ENCODE measurements at places on chromosomes 6 and 20.

DNA sequence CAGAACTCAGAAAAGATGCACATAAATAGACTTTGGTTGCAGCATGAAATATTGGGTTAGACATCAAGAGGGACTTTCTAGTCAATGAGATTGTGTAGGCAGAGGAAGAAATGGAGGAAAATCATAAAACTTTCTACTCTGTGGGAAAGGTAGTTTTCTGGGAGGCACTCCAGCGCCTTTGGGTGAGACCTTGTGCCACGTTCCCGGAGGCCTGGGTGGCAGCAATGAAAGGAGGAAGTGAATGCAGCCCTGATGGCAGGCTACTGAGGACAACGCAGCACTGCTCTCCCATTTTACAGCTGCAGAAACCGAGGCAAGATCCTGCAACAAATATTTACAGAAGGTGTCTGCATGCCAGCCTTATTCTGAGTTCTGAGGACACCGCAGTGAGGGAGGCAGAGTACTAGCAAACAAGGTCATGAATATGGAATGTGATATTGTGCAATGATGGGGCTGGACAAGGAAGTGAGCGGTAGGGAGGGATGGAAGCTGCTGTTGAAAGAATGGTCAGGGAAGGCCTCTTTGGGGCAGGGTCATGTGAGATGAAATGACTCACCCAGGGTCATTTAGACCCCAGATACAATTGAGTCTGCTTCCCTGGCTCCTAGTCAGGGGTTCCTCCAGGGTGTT, 159.1 kb downstream of the TFAP2C start:
- no peak for DNase-seq

GRCh38 chr20:58630063-58630462, 21.0 kb upstream of the STX16 start:
- DNase-seq, result no peak

DNA sequence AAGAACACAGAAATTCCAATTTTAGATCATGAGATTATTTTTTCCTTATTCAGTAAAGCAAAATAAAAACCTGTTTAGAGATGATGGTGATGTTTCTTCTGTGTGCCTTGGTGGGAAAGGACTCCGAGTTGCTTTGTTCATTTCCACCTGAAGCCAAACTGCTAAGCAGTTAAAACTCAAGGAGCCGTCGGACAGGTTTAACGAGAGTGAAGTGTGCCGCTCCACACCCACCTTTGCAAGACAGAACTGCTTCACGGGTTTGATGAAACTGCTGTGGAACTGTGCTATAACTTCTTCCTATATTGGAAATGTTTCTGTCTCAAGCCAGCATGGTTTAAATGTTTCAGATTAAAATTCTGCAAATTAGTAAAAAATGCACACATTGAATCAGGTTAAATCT, 9.2 kb upstream of the DSP start:
- DNase-seq, result peak; percentile 72

- DNase-seq, result no peak
These were observed 610.2 kb upstream of the NOX3 start for GRCh38 chr6:156065849-156066248.

DNA sequence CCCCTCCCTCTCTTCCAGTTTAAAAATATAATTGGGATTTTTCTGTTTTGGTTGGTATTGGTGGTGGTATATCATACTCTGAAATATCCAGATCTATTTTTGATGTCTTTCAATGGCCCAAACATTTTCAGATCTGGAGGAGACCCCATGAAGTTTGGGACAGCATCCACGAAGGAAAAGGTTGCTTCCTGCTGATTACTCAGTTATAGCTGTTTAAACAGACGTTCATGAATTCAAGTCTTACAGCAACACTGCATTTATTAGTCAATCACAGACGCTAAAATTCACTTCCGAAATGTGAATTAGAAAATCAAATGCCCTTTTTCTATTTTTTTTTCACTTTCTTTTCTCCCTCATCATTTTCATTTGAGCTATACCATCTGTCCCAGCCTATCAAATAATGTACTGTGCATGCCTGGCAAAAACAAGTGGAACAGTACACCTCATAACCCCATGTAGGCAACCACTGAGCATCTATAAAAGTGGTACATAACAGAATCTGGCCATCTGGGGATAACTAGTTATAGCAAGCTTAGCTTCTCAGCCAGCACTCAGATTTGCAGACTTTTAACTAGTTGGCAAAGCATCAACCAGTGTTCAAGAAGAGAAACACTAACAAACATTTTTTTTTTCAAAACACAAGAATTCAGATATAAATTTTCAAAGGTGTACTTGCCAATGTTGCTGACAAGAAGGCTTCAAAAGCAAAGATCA, 124.5 kb downstream of the HIVEP2 start:
- no peak for DNase-seq

Data from NCI-H510A (cell line).